ENCODE measurements at places on chromosomes 3 and 15.

DNA sequence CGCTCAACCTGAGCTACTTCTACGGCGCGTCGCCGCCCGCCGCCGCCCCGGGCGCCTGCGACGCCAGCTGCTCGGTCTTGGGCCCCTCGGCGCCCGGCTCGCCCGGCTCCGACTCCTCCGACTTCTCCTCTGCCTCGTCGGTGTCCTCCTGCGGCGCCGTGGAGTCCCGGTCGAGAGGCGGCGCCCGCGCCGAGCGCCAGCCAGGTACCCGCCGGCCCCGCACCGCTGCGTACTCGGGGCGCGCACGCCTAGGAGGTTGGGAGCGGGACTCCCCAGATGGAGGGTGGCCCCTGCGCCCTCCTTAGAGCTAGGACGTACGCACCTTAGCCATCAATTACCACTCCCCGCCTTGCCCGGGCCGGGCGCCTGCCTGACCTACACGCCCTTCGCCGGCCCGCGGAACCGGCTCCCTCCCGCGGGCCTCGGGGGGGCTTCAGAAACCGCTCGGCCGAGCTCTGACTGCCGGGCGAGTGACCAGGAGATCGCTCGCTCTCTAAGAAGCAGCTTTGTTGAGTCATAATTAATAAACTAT lies 466 bp downstream of the NFKBIZ start:
- DNase-seq: peak; percentile 57

DNA sequence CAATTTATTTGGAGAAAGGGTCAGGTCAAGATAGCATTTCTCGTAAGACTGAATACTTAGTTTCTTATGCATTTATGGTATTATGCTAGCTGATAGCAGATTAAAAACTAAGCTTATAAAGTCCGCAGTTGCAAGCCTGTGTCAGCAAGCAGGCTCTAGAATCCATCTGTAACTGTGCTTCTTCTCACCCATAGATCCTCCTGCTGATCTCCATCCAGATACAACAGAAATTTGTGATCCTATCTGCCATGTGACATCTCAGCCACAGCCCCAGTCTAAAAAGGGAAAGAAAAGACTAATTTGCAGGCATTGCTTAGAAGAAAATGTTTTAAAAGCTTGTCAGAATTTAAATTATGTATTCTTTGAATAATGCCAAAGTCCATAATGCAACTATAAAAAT lies 265.4 kb upstream of the CCDC54 start:
- DNase-seq: no peak

- no peak for DNase-seq
These were observed 147.7 kb downstream of the CADPS start for GRCh38 chr3:62727536-62727935.

DNA sequence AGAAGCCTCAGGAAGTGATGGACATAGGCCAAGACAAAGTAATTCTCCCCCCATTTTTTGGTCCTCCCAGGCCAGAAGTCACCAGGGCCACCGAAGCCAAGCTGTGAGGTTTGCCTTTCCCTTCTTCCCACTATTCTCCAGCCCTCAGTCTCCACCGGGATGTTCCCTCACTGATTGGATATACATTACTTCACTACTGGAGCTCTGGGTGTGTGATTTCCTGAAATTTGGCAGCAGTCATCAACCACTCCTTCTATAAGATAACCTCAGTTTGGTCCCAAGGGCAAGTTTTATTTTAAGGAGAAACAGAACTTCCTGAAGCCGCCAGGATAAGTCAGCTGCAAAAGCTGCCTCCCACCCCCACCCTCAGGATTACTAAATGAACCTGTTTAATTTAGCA lies 11.3 kb downstream of the SLCO2A1 start:
- no peak for DNase-seq

GRCh38 chr3:188701485-188701969 lies 470.2 kb upstream of the TPRG1 start:
- no peak for DNase-seq

GRCh38 chr3:109072194-109072593 lies 45.7 kb downstream of the MORC1 start:
- no peak for DNase-seq

DNA sequence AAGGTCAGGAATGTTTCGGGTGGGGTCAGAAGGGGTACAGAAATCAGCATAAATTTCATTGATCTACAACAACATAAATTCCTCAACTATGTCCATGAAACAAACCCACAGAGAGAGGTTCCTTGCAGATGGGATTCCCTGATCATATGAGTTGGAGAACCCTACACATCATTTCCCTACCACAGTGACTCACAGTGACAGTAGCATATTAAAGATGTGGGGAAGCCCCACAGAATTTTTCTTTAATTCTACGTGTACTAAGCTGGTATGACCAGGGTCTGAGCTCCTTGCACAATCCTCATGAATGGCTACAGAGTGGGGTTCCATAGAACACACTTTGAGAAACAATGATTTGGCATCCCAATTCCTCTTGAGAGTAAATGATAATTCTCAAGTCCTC lies 116.9 kb upstream of the RAD18 start:
- no peak for DNase-seq

- no peak for DNase-seq
These were observed 52.8 kb downstream of the CLASP2 start for GRCh38 chr3:33665294-33665693.

DNA sequence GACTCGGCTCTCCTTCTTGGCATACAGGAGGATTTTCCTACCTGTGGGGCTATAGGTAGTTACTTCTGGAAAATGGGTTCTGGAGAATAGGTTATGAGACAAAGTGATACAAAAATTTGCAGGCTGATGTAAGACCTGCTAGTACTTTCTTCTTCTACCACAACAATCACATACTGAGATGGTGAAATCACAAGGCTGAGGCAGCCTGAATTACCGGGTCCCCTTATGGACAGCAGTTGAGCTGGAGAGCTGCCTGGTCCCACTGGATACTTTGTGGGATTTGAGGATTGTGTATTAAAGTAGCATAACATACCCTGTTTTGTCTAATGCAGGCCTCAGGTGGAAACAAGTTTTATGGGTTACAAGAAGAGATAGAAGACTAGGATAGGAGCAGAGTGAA lies 86.5 kb upstream of the FAM98B start:
- DNase-seq: no peak

GRCh38 chr3:16890597-16891333 lies 6.0 kb downstream of the PLCL2 start:
- DNase-seq: no peak

- DNase-seq: no peak
These were observed 52.1 kb downstream of the GATM start for GRCh38 chr15:45326280-45326679.

GRCh38 chr3:132083583-132084279 lies 48.9 kb upstream of the CPNE4 start:
- DNase-seq: no peak

- no peak for DNase-seq
These were observed 20.9 kb downstream of the ACAD11 start for GRCh38 chr3:132638706-132639105.

DNA sequence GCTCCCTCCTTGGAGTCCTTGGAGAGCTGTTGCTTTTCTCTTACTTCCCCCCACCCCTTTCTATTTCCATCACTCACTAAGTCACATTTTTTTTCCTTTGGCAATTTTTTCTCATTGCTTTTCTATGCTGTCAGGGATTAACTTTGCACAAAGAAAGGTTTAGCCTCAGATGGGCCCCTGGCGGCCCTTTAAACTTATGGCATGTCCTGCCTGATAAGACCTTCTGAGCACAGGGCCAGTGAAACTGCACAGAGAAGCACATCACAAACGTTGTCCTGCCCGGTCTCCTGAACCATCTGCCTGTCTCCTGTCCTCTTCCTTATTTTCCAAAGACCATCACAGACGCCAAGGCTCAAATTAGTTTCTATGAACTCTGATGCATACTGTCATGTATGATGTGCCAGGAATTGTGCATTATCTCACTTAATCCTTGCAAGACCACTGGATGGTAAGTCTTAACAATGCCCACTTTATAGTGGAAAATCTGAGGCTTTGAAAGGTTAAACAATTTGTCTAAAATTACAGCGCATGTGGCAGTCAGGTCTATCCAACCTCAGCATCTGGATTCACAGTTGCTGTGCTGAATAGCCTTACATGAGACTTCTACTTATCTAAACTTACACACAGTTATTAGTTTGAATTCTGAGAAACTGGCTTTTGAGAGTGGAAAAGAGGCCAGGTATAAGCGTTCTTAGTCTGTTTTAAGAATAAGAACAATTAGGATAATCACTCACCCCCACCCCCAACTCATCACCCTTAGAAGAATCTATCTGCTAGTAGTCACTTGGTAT lies 648.1 kb downstream of the NTRK3 start:
- DNase-seq: no peak

- DNase-seq: no peak
These were observed 34.0 kb downstream of the RHCG start for GRCh38 chr15:89462198-89462912.

GRCh38 chr3:55624238-55624637 lies 137.1 kb upstream of the WNT5A start:
- DNase-seq: no peak

- DNase-seq: no peak
These were observed 1081.5 kb downstream of the PLOD2 start for GRCh38 chr3:145079436-145079835.

- DNase-seq: no peak
These were observed 81.2 kb downstream of the ANP32A start for GRCh38 chr15:68739390-68740080.

DNA sequence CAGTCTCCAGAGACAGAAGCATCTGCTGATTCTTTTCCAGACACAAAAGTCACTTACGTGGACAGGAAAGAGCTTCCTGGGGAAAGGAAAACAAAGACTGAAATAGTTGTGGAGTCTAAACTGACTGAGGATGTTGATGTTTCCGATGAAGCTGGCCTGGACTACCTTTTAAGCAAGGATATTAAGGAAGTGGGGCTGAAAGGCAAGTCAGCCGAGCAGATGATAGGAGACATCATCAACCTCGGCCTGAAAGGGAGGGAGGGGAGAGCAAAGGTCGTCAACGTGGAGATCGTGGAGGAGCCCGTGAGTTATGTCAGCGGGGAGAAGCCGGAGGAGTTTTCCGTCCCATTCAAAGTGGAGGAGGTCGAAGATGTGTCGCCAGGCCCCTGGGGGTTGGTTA lies 25.4 kb downstream of the SYNM start:
- DNase-seq: no peak

- DNase-seq: no peak
These were observed 125.0 kb upstream of the LIPC start for GRCh38 chr15:58306591-58307312.

- no peak for DNase-seq
These were observed 3.4 kb downstream of the TMCC1 start for GRCh38 chr3:129890125-129890524.
